ENCODE measurements at places on chromosomes 16 and 17.

DNA sequence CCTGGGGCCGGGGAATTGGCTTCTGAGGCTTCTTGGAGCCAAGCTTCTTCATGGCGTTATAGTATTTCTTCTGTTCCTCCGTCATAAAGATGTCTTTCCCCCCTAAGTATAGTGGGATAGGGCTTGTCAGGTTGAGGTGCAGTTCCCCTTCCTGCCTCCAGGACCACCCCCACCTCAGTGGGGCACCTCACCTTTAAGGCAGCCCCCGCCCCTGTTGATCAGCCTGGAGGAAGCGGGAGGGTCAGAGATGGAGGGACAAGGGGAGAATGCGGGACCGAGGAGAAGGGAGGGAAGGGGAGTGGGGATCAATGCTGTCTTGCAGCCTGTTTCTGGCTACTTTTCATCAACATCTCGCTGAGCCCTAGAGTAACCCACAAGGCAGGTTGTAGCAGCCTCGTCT lies 11.6 kb upstream of the CD79B start:
- DNase-seq: no peak

- no peak for DNase-seq
These were observed 23.3 kb upstream of the ALKBH5 start for GRCh38 chr17:18160128-18160856.

GRCh38 chr16:70520612-70521297 lies 2.6 kb downstream of the COG4 start:
- DNase-seq: no peak

DNA sequence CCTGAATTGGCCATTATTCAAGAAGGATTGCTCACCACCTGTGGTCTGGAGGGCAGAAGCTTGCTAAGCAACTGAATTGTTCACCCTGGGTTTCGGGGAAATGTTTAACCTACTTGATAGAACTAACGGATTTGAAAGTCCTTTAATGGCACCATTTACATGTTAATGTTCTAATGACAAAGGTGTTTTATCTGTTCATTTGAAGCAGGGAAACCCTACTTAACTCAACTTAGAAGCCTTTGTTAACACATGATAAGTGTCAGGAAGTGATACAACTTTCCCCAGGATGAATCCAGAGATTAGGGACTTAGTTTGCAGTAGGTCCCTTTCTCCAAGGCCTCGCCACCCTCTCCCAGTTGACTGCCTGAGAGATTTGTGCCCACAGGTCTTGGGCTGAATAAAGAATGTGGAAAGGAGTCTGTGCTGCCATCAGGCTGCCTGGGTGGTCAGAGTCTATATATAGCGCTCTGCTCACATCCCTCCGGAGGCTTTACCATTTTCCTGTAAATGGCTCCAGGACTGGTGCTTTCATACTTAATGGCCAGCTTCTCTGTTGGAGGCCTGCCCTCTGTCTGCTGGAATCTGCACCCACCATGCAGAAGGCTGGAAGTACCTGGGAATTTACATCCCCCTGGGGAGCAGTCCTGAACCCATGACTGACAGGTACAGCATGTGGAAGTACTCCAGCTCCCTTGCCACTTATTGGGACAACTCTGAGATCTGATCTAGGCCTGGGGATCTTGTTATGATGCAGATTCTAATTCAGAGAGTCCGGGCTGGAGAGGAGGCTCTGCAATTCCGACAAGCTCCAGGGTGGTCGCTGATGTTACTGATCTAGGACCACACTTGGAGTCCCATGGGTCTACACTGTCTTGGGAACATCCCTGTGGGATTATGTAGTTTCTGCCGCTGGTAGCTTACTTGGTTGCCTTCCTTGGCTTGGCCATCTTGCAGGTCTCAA lies 99.9 kb downstream of the ASIC2 start:
- no peak for DNase-seq

DNA sequence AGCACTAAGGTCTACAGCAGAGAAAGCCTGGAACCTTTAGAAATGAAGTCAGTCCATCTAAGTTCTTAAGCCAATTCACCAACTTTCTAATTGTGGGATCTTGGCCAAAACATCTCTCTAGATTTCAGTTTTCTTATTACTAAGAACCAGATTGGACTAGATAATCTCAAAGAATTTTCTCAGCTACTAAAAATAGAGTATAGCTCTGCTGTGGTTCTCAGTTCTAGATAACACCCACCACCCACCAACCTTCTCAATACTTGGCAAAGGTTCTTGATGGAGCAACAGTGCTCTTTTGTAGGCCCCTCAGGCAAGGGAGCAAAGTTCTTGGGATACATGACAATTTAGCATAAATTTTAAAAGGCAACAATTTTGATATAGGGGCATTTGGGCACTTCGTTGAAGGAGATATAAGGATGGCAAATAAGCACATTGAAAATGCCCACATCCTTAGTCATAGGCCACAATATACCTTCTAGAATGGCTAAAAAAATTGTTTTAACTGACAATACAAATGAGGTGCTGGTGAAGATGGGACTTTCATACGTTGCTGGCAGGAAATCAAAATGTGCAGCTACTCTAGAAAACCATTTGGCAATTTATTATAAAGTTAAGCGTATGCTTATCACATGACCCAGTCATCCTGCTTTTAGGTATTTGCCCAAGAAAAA lies 74.4 kb upstream of the TMEM132E start:
- DNase-seq: no peak

DNA sequence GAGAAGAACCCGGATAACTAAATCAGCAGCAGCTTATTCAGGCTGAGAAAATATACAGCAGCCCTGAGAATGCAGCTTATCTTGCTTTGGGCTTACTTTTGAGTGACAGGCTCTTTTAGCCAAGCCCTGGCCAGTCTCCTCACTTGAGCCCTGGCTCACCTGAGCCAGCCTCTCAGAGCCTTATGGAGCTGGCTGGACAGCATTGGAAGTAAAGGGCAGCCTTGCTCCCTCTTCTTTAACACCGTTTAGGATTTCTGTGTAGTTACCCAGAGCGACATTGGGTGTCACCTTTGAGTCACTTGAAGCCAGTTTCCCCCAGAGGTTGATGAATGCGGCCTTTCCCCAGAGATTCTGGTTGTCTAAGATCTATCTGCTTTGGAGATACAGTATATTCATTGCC lies 7.7 kb upstream of the NPIPB2 start:
- DNase-seq: no peak

DNA sequence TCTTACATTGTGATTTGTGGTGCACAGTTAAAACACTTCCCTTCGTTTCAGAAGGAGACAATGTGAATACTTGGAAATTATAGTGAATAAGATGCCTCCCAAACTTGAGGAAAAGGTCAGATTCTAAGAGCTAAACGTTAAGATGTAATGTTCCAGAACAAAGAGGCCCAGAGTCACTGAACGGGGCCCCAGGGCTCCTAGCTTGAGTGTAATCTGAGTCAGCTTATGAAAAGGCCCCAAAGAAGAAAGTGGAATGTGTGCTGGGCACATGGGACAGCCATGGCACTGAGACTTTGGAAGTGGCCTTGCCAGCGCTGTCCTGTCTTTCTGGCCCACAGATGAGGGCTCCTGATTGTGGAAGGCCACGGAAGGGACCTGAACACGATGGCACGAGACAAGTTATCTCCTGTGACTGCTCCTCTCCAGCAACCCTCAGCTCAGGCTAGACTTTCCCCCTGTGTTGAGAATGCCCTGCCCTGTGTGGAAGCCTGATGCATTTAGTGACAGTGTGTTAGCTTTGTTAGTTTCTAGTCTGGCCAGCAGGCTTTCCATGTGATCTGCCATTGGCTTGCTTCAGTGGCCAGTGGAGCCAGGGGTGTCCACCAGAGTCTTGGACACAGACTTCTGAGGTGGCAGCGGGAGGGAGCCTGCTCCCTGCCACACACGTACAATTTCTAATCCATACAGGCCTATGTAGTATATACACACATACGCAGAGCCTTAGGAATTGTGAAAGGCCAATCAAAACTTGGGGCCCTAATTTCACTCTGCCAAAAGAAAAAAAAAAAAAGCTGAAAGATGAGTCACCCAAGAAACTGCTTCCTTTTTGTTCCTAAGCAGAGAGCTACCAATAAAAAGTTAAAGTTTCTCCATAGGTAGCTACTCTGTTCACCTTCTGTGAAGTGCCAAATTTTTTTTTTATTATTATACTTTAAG lies 13.1 kb downstream of the SPATA33 start:
- no peak for DNase-seq

DNA sequence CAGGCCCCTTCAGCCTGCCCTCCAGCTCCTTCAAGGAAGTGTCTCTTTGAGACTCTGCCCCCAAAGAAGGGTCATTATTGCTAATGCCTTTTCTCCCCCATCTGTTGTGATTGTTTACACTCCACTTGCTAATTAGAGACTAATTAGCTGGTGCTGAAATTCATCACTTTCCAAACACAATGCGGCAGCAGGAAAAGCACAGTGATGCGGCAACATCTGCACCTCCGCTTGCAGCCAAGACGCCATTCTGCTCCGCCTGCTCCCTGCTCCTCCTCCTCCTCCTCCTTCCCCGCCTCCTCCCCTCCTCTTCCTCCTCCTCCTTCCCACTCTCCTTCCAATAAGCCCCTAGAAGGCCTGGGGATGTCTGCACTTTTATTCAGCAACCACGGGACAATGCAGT lies 110.5 kb downstream of the SDK2 start:
- DNase-seq: peak; percentile 33

GRCh38 chr16:77596261-77596660 lies 126.1 kb upstream of the NUDT7 start:
- no peak for DNase-seq

DNA sequence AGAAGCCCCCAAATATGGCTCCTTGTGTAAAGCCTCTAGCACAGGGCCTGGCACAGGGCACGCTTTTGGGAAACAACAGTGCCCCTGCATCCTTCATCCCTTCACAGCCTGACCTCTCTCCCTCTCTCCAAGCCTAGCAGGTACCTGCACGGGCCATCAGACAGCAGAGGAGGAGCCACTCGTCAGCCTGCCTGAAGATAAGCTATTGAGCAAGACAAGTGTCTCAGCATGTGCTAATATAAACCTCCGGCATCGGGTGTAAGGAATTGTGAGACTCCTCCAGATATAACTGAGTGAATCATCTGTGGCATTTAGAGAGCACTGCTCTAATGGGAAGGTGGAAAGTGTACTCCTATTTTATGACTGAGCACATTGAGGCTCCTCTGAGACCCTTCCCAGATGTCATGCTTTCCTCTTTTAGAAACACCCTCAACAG lies 38.3 kb downstream of the TBX4 start:
- no peak for DNase-seq

DNA sequence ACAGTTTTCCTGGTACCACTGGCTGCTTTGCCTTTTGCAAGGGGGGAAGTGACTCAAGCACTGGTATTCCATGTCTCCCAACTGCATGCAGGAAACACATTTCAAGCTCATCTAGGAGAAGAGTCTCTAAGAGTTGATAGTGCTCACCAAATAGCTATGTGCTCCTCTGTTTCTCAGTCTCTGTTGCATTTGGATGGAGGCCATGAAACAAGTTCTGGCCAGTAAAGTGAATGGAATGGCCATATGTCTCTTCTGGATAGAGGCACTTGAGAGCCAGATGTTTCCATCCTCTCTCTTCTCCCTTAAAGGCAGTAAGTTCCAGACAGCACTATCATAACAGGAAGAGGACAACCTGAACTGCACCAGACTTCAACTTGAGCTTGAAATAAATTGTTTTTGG lies 60.6 kb downstream of the C16orf82 start:
- no peak for DNase-seq

DNA sequence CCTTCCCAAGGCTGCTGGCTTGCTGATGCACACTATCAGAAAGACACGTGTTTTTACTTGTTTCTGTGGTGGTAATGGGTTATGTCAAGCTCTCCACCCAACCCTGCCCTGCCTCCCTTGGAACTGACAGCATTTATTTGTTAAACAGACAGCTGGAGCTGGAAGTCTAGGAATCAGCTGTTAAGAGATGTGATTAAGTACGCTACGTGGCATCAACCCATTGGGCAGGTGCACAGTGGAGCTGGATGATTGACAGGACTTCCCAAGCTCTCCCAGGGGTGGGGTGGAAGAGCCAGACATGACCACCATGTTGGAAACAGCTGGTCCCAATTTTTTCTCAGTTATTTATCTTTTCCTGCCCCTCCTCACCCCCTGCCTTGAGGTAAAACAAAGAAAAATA lies 49.4 kb downstream of the ADAMTS18 start:
- DNase-seq: no peak

DNA sequence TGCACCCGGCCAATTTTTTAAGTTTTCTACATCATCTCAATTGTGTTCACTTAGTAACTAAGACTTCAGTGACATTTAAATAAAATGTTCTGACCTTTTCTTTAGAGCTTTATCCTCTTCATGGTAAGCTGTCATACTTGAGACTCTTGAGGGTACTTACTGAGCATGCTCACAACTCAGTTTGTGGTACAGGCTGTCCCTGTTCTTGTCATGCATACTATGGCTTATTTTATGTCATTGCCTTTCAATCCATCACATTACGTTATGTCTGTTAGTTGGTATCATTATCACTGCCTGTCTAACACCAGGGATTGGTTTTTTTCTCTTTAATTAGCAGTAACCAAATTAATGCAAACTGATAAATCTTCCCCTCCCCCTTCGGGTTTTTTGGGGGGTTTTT lies 41.9 kb upstream of the RHBDL3 start:
- DNase-seq: no peak

- no peak for DNase-seq
These were observed 76.5 kb upstream of the TNRC6C start for GRCh38 chr17:77882040-77882439.

DNA sequence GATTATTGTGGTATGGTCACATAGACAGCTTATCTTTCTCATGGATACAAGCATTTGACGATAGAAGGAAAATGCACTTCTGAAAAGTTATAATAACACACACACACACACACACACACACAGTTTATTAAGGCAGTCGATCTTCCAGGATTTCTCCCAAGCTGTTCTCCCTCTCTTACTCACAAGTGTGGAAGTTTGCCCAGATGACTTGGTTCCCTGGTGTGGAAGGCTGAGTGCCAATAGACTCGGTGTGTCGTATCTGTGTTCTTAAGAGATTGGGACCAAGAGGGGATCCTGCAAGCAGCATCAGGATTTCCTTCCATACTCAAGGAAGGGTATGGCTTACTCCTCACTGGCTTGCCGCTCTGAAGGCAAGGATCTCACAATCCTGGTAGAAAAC lies 279.6 kb downstream of the HS3ST3B1 start:
- no peak for DNase-seq

All from cerebellar nuclear complex (tissue), 1 donor.